Effector memory CD8-positive, alpha-beta T cell (primary cell): ENCODE measurements at places on chromosomes 7 and 10.

DNA sequence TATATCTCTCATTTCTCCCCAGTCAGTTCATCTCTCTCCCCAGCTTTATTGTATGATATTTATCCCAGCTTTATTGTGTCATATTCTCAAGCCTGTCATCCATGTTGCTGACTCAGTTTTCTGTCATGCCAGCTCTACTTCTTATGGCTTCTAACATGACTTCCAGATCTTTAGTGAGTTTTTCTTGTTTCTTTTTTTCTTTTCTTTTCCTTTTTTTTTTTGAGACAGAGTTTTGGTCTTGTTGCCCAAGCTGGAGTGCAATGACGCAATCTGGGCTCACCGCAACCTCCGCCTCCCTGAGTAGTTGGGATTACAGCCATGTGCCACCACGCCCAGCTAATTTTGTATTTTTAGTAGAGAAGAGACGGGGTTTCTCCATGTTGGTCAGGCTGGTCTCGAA is 28.7 kb upstream of the CALU start:
- peaks cover 13% of the 10 kb centered on the region for H3K27me3 ChIP-seq
- H3K36me3 ChIP-seq, result no peaks in the 10 kb centered on the region
- DNase-seq, result no peak
- no peaks in the 10 kb centered on the region for H3K4me1 ChIP-seq
- no peak overlapping the region for H3K27ac ChIP-seq

DNA sequence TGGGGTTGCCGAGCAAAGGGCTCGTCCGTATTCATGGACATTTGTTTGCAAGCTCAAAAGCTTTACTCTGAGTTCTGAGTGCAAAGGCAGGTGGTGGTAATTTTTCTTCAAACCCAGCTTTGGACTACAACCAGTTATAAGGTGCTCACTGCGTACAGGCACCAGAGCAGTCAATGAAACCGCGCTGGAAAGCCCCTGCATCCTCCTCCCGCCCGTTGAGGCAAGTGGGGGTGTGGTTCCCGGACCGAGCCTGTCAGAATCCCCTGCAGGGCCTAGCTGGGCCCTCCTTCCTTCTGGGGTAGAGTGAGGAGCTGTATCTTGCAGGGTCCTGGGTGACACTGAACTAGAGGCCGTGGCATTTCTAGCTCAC is 22.3 kb downstream of the AMZ1 start:
- H3K4me3 ChIP-seq, result peak overlapping the region; percentile 83
- H3K36me3 ChIP-seq, result no peaks in the 10 kb centered on the region
- peaks cover 22% of the 10 kb centered on the region for H3K4me1 ChIP-seq
- H3K27me3 ChIP-seq, result no peaks in the 10 kb centered on the region
- DNase-seq, result peak; percentile 72

DNA sequence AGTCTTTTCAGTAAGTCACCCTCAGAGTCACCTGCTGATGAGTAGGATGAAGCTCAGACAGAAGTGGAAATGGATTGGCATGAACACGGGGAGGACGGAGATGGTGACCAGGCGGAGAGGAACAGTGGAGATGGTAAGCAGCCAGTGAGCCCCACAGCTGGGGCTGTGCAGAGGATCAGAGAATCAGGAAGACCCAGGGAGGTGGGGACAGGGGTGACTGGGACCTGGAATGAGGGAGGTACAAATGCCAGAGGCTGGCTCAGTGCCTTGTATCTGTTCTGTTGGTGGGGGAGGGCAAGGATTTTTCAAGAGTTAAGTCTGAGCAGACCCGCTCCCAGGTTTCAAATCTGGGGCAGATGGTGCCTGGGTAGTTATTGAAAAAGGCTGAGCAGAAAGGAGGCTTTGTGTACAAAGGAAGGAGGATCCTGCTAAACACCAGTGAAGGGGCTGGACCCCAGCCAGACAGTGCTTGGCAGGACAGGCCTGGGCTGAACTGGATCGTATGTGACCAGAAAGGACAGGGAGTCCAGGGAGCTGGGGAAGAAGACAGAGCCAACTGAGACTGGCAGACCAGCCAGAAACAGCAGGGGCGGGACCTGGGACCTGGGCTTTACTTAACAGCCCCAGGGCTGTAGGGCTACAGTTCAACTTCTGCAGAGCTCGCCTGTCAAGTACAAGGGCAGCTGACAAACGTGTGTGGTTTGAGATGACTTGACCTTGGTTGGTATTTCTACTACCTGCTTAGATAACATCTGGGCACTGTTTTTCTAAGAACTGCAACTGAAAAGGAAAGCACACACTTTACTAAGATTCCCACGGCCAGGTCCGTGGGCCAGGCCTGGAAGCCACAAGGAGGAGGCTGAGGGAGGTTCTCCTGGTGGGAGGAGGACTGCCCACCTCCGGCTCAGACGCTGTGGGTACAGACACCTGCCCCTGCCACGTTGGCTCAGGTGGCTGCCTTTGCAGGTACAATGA is 13.2 kb upstream of the FRMPD2 start:
- peaks cover 36% of the 10 kb centered on the region for H3K27me3 ChIP-seq
- no peak for DNase-seq
- H3K27ac ChIP-seq, result no peak overlapping the region
- peaks cover 8% of the 10 kb centered on the region for H3K4me1 ChIP-seq
- H3K36me3 ChIP-seq, result no peaks in the 10 kb centered on the region
- no peak overlapping the region for H3K4me3 ChIP-seq

GRCh38 chr10:90612276-90612675 is 245.6 kb downstream of the HTR7 start:
- no peaks in the 10 kb centered on the region for H3K4me1 ChIP-seq
- no peak overlapping the region for H3K27ac ChIP-seq
- H3K4me3 ChIP-seq, result no peak overlapping the region
- no peak for DNase-seq

GRCh38 chr10:14010769-14011574 is 319.8 kb downstream of the FRMD4A start:
- no peak overlapping the region for H3K4me3 ChIP-seq
- no peak overlapping the region for H3K27ac ChIP-seq
- peaks cover 5% of the 10 kb centered on the region for H3K27me3 ChIP-seq
- H3K4me1 ChIP-seq, result peaks cover 24% of the 10 kb centered on the region

- H3K4me3 ChIP-seq, result no peak overlapping the region
- no peak for DNase-seq
- H3K4me1 ChIP-seq, result no peaks in the 10 kb centered on the region
- H3K36me3 ChIP-seq, result no peaks in the 10 kb centered on the region
- no peak overlapping the region for H3K27ac ChIP-seq
These were observed 430.4 kb downstream of the GRID1 start for GRCh38 chr10:85936161-85936560.

- no peak for DNase-seq
- H3K4me1 ChIP-seq, result no peaks in the 10 kb centered on the region
- H3K27ac ChIP-seq, result no peak overlapping the region
- no peaks in the 10 kb centered on the region for H3K36me3 ChIP-seq
- H3K27me3 ChIP-seq, result no peaks in the 10 kb centered on the region
- H3K4me3 ChIP-seq, result no peak overlapping the region
These were observed 577.7 kb upstream of the AUTS2 start for GRCh38 chr7:69020536-69020935.

- no peak overlapping the region for H3K27ac ChIP-seq
- H3K4me3 ChIP-seq, result no peak overlapping the region
- no peaks in the 10 kb centered on the region for H3K36me3 ChIP-seq
- H3K27me3 ChIP-seq, result peaks cover 28% of the 10 kb centered on the region
- DNase-seq, result no peak
These were observed 51.6 kb downstream of the CYCS start for GRCh38 chr7:25073451-25073850.

DNA sequence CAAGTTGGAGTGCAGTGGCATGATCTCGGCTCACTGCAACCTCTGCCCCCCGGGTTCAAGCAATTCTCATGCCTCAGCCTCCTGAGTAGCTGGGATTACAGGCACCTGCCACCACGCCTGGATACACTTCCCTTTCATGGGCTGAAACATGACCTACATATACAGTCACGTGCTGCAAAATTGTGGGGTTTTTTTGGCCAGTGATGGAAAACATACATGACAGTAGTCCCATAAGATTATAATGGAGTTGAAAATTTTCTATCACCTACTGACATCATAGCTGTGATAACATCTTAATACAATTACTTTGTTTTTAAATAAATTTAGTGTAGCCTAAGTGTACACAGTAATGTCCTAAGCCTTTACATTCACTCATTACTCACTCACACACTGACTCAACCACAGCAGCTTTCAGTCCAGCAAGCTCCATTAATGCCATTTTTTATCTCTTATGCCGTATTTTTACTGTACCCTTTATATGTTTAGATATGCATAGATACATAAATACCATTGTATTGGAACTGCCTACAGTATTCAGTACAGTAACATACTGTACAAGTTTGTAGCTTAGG is 79.9 kb upstream of the TMEM196 start:
- H3K4me1 ChIP-seq, result no peaks in the 10 kb centered on the region
- no peak overlapping the region for H3K27ac ChIP-seq
- DNase-seq, result no peak
- no peak overlapping the region for H3K4me3 ChIP-seq
- H3K27me3 ChIP-seq, result no peaks in the 10 kb centered on the region
- H3K36me3 ChIP-seq, result no peaks in the 10 kb centered on the region

- no peak overlapping the region for H3K4me3 ChIP-seq
- peaks cover 3% of the 10 kb centered on the region for H3K36me3 ChIP-seq
- no peaks in the 10 kb centered on the region for H3K4me1 ChIP-seq
- DNase-seq, result no peak
- H3K27ac ChIP-seq, result no peak overlapping the region
These were observed 683.8 kb upstream of the ANKRD30A start for GRCh38 chr10:36441557-36441956.

- peaks cover 6% of the 10 kb centered on the region for H3K36me3 ChIP-seq
- DNase-seq, result no peak
- peaks cover 16% of the 10 kb centered on the region for H3K4me1 ChIP-seq
These were observed 111.5 kb downstream of the PLXNA4 start for GRCh38 chr7:132464740-132465139.

DNA sequence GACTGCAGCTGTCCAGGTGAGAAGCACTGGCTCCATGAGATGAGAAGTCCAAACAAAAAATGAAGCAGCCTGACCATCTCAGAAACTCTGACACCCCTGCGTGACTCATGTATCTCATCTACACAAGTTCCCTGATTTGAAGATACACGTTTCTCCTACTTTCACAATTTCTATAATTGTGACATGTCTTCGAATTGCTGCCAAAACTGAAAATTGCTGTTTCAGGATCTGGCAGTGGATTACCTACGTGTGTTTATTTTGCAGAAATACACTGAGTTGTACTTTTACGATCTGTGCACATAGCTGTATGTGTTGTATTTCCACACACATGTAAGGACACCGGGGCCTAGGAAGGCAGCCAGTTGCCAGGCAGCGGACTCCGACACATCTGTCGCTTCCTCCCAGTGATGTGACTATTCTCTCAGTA is 53.2 kb downstream of the LARP4B start:
- H3K4me1 ChIP-seq, result peaks cover 13% of the 10 kb centered on the region
- no peak overlapping the region for H3K27ac ChIP-seq
- H3K4me3 ChIP-seq, result no peak overlapping the region
- peaks cover 41% of the 10 kb centered on the region for H3K36me3 ChIP-seq
- H3K27me3 ChIP-seq, result no peaks in the 10 kb centered on the region
- no peak for DNase-seq

- peaks cover 4% of the 10 kb centered on the region for H3K4me1 ChIP-seq
- no peak overlapping the region for H3K4me3 ChIP-seq
- no peak overlapping the region for H3K27ac ChIP-seq
- no peaks in the 10 kb centered on the region for H3K27me3 ChIP-seq
- DNase-seq, result no peak
- H3K36me3 ChIP-seq, result peaks cover 5% of the 10 kb centered on the region
These were observed 87.8 kb downstream of the SPDYE5 start for GRCh38 chr7:75579899-75580298.

DNA sequence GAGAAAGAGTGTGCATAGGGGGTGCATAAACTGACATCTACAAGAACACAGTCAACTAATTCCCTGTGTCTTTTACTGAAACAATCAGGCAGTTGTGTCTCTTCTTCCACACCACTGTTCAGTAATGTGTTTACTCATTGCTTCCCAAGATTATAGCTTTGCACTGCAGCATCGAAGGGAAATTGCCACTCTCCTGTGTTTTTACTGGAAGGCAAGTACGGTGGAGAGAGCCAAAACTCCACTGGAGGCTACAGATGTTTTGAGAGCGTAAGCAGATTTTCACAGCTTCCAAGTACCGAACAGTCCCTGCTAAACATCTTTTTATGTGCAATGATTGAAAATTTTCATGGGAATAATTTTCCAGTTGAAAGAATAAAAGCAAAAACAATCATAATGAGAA is 510.5 kb upstream of the AKR1E2 start:
- no peak overlapping the region for H3K27ac ChIP-seq
- no peak for DNase-seq
- H3K36me3 ChIP-seq, result no peaks in the 10 kb centered on the region
- no peaks in the 10 kb centered on the region for H3K4me1 ChIP-seq
- peaks cover 14% of the 10 kb centered on the region for H3K27me3 ChIP-seq

- peak overlapping the region; percentile 67 for H3K4me3 ChIP-seq
- peaks cover 10% of the 10 kb centered on the region for H3K36me3 ChIP-seq
- H3K4me1 ChIP-seq, result peaks cover 63% of the 10 kb centered on the region
- peak overlapping the region; percentile 96 for H3K27ac ChIP-seq
- no peaks in the 10 kb centered on the region for H3K27me3 ChIP-seq
These were observed 80.5 kb upstream of the PPIF start for GRCh38 chr10:79266543-79267312.

- H3K36me3 ChIP-seq, result peaks cover 48% of the 10 kb centered on the region
- peak overlapping the region; percentile 26 for H3K27ac ChIP-seq
- no peak overlapping the region for H3K4me3 ChIP-seq
- DNase-seq, result no peak
These were observed 32.0 kb downstream of the WAC start for GRCh38 chr10:28564905-28565304.

- peaks cover 5% of the 10 kb centered on the region for H3K4me1 ChIP-seq
- no peak for DNase-seq
- peaks cover 4% of the 10 kb centered on the region for H3K36me3 ChIP-seq
These were observed 6.5 kb downstream of the SNX8 start for GRCh38 chr7:2307690-2308107.

DNA sequence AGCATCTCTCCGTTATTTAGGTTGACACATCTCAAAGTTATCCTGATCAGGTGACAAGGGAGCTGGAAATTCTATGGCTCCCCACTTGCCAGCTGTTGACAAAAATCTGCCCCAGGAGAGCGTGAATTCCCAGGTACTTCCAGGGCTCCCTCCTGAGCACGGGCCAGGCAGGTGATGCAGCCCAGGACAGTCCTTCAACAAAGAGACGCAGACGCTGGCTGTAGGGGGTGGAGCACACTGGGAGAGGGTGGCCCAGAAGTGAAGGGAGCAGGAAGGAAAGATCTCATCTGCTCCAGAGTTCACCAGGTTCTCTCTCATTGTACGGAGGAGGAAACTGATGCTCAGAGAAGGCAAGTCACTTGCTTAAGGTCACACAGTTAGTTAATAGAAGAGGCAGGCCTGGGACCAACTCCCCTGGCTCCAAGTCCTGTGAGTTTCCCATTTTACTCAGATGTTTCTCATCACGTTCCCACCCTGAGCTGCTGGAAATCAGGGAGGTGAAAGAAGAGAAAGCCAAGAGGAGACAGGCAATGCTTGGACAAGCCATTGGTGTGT is 41.0 kb upstream of the CHST3 start:
- H3K27ac ChIP-seq, result no peak overlapping the region
- H3K4me1 ChIP-seq, result no peaks in the 10 kb centered on the region
- H3K27me3 ChIP-seq, result peaks cover 34% of the 10 kb centered on the region
- H3K4me3 ChIP-seq, result no peak overlapping the region
- no peak for DNase-seq
- H3K36me3 ChIP-seq, result no peaks in the 10 kb centered on the region
